Esophagus squamous epithelium (tissue), 5 donors: ENCODE measurements at places on chromosomes 12 and 14.

GRCh38 chr14:23876160-23876750, 77.3 kb upstream of the DHRS4 start:
- DNase-seq, result no peak

DNA sequence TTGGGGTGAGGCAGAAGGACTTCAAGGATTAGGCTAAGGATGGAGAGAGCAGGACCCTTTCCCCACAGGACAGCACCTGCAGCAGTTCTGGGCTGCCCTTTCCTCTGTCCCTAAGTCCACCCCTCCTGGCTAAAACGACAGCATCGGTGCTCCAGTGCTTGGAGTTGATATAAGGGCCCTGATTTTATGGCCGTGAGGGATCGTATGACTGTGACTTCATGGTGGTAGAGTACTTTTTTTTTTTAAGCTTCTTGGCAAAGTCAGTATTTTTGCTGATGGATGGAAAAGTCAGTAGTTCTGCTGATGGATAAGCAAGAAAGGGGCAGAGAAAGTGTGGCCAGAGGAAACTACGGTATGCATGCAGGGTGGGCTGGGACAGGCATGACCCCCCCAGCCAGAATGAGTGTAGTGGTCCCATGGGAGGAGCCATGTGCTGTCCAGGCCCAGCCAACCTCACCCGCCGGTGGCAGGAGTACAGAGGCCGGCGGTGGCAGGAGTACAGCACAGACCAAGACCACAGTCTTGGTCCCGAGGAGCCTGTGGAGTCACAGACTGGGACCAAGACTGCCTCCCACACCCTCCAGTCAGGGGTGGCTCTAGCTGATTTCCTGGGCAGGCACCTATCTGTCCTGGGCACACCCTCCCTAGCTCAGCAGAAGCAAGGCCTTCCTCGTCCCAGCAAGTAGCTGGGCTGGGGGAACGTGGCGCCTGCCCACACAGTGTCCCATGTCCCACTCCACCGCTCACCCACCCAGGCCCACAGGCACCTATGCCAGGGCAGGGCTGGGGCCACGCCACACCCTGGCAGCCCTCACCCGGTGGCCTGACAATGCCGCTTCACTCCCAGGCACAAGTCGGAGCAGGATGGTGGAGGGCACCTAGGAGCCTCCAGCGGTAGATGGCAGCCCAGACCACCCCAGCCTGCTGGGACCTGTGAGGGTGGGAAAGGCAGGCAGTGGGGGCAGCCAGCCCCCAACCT, 46.3 kb downstream of the CCDC88C start:
- DNase-seq, result no peak

GRCh38 chr14:59246566-59246965, 58.1 kb downstream of the DAAM1 start:
- no peak for DNase-seq

- no peak for DNase-seq
These were observed 8.3 kb downstream of the KRT80 start for GRCh38 chr12:52183544-52183910.

GRCh38 chr14:40292664-40293063, 860.4 kb upstream of the FBXO33 start:
- no peak for DNase-seq

GRCh38 chr14:90387206-90387760, 9.5 kb upstream of the CALM1 start:
- no peak for DNase-seq
